ENCODE measurements at places on chromosomes 1 and 21. TPM values are rescaled to one million over a fixed set of nuclear protein-coding genes. Genes with fewer than 3 reads are reported as not detected.

The PEF1 gene
- total RNA-seq, result 56.1 TPM

DNA sequence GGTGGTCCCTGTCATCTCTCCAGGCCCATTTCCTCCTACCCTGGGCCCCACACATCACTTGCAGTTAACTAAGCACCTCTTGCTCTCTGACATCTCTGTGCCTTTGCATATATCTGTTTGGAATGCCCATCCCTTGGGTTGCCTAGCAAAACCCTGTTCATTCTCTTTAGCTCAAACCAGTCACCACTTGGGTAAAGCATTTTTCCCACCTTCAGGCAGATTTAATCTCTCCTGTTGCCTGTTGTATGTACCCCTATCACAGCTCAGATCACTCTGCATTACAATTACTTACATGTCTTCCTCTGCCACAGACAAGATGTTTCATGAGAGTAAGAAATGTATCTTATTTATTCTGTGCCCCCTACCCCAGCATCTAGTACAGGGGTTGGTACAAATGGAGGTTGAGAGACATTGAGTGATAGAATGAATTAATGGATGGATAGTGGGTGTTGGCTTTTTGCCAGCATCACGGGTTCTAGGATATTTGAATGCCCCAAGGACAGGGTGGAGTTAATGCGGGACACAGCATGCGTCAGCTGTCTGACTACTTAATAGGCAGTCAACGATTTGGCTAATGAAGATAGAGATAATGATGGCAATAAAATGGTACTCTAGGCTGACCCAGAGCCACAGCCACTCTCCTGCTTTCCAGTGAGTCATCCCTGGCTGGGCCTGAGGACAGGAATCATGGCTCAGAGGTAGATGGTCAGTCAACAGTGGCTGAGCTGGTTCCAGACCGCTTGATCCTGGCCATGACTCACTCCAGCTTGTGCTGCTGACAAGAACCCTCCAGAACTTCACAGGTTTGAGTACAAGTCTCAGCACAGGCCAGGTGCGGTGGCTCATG is 6.5 kb downstream of the NR0B2 start:
- no peak for DNase-seq

The MPL gene
- not detected for total RNA-seq

DNA sequence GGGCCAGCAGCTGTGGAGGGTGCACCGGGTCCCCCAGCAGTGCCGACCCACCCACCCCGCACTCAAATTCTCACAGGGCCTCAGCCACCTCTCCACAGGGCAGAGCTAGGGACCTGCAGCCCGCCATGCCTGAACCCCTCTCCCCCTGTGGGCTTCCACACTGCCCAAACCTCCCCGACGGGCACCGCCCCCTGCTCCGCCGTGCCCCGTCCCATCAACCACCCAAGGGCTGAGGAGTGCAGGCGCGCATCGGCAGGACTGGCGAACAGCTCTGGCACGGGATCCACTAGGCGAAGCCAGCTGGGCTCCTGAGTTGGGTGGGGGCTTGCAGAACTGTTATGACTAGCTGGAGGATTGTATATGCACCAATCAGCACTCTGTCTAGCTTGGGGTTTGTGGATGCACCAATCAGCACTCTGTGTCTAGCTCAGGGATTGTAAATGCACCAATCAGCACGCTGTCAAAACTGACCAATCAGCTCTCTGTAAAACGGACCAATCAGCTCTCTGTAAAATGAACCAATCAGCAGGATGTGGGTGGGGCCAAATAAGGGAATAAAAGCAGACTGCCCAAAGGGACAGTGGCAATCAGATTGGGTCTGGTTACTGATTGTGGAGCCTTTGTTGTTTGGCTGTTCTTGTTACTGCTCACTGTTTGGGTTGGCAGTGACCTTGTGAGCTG is 12.4 kb upstream of the RCAN3 start:
- no peak for DNase-seq

The MCOLN3 gene
- not detected for total RNA-seq

DNA sequence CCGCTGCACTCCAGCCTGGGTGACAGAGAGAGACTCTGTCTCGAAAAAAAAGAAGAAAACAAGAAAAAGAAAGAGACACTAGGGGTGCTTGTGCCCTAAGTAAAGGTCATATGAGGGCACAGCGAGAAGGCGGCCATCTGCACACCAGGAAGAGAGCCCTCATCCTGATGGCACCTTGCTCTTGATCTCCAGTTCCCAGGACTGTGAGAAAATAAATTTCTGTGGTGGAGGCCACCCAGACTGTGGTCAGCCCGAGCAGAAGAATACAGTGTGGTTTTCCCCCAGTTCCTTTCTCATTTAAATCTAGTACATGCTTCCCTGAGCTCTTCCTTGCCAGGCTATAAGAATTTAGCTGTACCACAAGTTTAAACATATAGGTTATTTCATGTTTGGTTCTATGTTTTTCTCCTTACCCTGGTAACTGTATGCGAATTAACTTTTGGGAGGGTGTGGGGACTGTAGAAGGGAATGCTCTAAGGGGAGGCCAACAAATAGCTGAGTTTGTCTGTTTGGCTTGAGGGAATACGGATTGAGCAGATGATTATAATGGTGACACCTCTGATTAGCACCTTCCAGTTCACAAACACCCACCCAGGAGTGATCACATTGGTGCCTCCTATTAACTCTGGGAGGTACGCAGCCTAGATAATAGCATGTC is 119.6 kb upstream of the ERRFI1 start:
- no peak for DNase-seq

- DNase-seq, result no peak
These were observed 216.1 kb upstream of the TMEM51 start for GRCh38 chr1:14937288-14937949.

DNA sequence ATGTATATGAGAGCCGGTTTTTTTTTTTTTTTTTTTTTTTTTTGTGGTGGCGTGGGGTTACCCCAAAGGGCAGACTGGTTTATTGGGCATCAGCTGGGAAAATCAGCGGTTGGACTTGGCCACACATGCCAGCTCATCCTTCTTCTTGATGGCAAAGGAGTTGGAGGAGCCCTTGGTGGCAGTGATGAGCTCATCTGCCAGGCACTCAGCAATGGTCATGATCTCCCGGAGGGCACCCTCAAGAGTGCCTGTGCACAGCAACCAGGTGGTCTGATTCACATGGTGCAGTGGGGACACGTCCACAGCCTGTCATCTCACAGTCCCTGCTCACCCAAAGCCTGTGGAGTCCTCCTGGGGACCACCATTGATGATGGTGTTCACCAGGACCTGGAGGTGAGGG is 62.0 kb downstream of the MRPS6 start:
- DNase-seq, result no peak

GRCh38 chr1:147297438-147297837 is 55.0 kb downstream of the CHD1L start:
- no peak for DNase-seq

DNA sequence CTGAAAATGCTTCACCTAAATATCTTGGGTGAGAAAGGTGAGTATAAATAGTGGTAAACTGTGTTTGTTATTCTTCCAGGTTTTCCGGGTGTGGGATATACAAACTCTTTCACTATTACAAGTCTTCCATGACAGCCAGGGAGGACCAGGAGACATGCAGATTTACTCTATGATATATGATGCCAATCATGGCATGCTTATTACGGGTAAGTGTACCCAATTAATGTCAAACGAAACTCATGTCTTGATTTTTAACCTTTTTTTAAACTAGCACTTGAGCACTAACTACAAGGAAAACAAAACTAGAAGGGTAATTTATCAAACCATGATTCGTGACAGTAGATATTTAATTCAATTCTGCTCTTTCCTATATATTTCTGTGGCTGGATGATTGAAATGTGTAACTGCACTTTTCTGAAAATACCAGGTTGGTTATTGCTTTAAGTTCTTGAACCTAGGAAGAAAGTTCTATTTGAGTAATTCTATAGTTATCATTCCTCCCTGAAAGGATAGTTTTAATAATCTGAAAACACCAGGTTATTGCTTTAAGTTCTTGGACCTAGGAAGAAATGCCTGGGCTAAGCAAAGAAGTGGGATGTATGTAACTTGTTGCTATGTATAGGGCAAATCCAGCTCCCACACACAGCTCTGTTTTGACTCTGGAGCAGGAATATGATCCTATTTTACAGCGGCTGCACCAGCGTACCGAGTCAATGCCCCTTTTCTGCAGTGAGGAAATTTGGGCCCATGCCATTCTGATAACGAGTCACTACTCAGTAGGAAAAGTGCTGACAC is 86.4 kb downstream of the WDR64 start:
- no peak for DNase-seq
